ENCODE measurements at places on chromosomes 3 and 15.

DNA sequence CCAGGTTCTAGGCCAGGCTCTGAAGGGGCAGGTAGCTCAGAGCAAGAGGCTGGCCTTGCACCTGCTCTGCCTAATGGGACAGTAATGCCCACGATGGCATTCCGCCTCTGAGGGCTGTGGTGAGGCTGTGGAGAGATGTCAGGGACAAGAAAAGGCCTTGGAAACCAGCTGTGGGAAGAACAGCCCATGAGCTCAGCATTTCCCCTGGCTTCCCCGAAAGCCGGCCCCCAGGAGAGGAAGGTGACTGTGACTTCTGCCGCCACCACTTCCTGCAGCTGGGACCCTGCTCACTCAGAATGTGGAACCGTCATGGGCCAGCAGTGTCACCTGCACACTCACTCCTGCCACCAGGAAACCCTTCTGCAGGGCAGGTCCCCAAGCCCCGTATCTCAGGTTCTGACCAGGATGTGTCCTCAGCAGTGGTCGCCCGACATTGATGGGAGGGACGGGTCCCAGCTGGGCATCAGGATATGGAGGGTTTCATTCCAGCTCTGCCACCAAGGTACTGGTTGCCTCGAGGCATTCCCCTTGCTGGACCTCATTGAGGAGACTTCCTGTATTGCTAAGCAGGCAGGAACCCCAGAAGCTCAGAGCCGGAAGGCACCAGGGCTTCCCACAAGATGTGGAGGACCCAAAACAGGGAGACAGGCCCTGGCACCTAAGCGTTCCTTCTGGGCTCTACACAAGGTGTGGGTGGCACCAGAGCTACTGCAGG is 30.7 kb downstream of the SEMA7A start:
- DNase-seq, result peak; percentile 20

- DNase-seq, result peak; percentile 60
Measured at GRCh38 chr3:138135146-138135832, 3.1 kb upstream of the A4GNT start.

- DNase-seq, result no peak
Measured at GRCh38 chr3:169509359-169509758, 154.2 kb downstream of the MECOM start.

DNA sequence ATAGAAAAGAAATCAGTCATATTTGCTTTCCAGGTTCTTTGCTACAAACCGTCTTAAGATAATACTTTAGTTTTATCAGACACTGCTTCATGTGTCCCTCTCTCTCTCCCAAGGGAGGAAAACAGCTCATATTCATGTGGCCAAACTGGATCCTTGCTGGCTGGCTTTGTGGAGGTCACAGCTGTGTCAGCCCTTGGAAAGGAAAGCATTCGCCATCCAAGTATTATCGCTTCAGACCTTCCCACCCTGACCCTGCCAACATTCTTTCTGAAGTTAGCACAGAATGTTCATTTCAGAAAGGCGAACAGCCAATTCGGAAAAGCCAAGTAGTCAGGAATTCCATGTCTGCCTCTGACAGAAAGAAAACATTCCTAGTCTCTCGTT is 213.6 kb downstream of the FEZF2 start:
- DNase-seq, result no peak

- no peak for DNase-seq
Measured at GRCh38 chr15:79455943-79456342, 23.8 kb downstream of the MINAR1 start.

DNA sequence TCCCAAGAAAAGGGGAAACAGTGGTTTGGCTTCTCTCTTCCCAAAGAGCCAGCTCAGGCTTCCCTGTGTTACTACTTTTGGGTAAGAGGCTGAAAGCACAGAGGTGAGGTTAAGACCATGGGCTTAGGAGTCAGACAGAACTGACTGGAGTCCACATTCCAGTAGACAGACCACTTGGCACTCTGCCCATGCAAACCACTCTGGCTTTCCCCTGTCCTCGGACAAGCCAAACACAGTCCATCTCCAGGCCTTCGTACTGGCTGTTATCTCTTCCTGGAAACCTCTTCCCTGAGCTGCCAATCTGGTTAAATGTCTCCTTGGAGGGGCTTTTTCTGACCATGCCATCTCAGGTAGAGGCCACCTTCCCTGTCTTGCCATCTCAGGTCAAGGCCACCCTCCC is 53.1 kb upstream of the FAM3D start:
- DNase-seq, result no peak

- no peak for DNase-seq
Measured at GRCh38 chr3:195447201-195447600, 4.4 kb upstream of the ACAP2 start.
